D721Med (cell line): ENCODE measurements at places on chromosomes 7 and 10.

DNA sequence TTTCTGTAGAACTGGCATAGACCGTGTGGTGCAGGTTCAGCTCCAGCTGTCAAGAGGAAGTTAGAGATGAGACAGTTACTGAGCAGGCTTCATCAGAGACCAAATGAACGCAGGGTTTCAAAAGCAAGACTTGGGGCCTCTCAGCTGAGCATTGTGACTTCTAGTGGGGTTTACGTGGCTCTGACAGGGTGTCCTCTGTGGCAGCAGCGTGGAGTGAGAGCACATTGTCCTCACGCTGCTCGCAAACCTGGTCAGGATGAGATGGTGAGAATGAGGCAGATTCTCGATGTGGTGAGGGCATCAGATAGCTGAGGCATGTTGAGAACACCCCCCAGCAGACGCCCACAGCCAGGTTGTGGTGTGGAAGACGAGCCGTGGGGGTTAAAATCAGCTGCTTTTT lies 126.0 kb downstream of the DNAJB6 start:
- no peak for DNase-seq

DNA sequence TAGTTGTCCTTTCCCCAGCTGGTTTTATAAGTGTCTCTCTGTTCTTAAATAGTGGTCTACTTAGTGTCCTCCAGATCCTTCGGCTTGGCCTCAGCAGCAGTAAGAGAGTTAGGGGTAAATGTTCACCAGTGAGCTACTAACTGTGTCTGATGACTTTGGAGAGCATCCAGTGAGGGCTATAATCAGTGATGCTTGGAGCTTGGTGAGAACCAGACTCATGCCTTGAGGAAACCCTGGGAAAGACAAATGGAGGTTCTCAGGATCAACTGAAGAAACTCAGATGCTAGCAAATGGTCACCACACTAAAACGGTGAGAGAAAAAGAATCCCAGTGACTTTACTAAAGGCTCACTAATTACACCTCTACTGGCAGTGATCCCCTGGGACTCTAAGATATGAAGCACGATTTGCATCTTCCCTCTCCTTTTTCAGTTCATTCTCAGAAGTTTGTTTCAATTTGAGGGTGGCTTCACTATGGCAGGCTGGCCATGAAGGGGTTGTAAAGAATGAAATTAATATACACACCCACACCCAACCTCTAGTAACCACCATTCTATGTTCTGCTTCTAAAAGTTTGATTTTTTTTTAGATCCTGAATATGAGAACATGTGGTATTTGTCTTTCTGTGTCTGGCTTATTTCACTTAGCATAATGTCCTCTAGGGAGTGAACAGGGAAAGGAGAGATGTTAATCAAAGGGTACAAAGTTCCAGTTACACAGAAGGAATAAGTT lies 177.9 kb downstream of the PDE1C start:
- DNase-seq, result no peak

DNA sequence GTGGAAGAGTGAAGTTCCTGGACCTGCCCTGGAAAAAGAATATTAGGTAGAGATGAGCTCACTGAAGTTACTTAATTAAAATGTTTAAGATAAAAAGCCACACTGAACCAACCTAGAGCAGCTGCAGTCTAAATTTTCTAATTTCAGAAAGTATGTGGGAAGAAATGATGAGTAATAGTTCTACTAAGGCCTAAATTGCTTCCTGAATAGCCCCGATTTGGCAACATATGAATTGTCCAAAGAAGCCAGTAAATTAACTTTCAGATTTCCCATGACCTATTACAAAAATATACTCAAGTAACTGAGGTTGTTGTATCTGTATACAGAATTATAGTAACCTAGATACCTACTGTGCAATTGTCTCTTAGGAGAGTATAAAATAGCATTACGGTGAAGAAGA lies 312.6 kb downstream of the IPMK start:
- no peak for DNase-seq

- DNase-seq, result no peak
These were observed 6.3 kb downstream of the ALDH18A1 start for GRCh38 chr10:95650232-95650631.

- DNase-seq, result no peak
These were observed 66.7 kb downstream of the HHEX start for GRCh38 chr10:92756201-92757065.

- DNase-seq, result no peak
These were observed 4.7 kb upstream of the ENTPD7 start for GRCh38 chr10:99654390-99655175.
